GM23338 (cell line): ENCODE measurements at places on chromosomes 3 and 15.

DNA sequence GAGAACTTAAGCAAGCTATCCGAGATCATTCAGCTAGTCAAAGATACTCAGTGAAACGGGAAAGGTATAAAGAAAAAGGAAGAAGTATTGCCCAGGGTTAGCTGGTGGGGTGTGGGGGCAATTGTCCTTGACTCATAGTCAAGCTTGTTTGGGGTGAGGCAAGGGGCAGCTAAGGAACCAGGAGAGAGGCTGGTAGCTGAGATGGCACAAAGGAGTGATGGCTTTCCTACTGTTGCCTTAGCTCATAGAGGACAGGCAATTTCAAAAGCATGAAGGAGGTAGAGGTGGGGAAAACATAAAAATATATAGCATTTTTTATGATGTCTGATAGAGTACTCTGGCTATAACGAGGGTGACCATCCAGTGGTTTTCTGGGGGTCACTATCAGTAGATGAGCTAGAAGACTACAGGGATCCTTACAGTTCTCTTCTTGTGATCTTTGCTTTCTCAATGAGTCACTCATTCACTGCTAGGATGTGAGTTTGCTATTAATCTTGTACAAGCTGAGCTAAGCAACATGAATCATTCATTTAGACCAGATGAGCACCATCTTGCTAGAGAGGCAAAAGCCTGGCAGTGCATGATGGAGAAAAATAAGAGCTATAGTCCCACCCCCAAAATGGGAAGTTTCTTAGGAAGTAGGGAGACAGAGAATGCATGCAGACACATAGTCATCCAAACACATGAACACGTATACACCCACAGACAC, 207.1 kb upstream of the PFN2 start:
- no peak for DNase-seq

GRCh38 chr3:188683032-188683521, 488.7 kb upstream of the TPRG1 start:
- DNase-seq = no peak

GRCh38 chr15:64747578-64747977, 27.8 kb downstream of the RBPMS2 start:
- no peak for DNase-seq

- no peak for DNase-seq
Observed at GRCh38 chr3:112001526-112001925, 2.8 kb downstream of the TAGLN3 start.

GRCh38 chr15:67146875-67147381, 81.5 kb downstream of the SMAD3 start:
- DNase-seq = peak; percentile 55

DNA sequence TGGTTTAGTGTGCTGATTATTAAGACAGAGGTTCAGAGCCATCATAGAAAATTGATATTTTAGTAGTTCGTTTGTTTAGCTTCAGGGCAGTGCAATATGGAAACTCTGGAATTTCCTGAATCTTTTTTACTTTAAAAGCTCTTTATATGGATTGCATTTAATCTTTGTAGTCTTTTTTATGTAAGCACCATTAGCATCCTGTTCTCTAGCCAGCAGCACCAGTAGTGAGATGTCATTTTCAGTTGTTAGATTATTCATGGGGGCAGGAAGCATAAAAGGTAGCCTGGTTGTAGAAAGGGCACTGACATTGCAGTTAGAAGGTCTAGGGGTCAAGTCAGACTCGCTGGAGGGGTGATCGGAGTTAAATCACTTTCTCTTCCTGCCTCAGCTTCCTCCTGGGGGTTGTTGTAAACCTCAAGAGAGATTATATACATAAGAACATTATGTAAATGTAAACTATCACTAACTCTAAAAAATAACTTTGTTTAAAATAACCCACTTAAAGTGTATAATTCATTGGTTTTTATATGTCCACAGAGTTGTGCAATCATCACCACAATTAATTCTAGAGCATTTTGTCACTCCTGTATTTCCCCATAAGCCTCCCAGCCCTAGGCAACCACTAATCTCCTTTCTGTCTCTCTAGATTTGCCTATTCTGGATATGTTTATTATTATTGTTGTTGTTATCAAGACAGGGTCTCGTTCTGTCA, 31.4 kb upstream of the ITPKA start:
- DNase-seq = no peak

DNA sequence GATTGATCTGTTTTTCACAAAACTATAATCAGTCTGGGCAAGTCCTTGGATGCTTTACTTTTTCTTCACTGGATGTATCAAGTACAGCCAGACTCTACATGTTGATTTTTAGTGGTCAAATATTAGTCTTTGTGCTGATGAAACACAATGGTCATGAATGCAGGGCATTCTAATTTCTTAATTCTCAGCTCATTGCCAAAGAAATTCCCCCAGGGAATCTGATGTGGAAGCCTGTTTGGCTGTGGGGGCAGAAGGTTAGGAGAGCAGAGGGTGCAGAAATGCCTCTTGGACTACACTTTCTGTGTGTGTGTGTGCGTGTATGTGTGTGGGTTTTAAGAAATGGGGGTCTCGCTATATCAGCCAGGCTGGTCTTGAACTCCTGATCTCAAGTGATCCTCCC, 48.7 kb upstream of the HACD2 start:
- no peak for DNase-seq

- DNase-seq = no peak
Observed at GRCh38 chr3:51928438-51928837, 13.3 kb downstream of the RRP9 start.

DNA sequence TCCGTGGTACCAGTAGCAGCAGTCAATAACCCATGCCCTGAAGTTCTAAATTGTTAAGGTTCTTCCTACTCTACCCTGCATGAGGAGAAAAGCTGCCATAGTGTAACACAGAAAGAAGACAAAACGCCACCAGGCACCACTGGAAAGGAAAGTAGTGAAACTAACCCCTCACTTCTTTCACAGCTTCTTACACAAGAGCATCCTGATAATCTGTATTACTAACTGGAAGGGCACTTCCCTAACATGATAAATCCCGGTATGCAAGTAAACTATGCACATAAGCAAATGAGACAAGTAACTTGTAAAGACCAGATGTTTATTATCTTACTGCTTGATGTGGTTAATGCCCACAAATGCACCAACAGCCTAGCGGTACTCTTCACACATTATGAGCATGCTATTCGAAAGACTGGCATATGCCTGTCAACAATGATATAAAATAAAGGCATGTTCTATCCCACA, 141.3 kb downstream of the ADAM10 start:
- no peak for DNase-seq

- DNase-seq = no peak
Observed at GRCh38 chr15:98524838-98525660, 123.3 kb upstream of the IGF1R start.

- DNase-seq = no peak
Observed at GRCh38 chr3:149609595-149609994, 48.2 kb downstream of the WWTR1 start.

- no peak for DNase-seq
Observed at GRCh38 chr3:155895379-155895900, 25.0 kb downstream of the GMPS start.

DNA sequence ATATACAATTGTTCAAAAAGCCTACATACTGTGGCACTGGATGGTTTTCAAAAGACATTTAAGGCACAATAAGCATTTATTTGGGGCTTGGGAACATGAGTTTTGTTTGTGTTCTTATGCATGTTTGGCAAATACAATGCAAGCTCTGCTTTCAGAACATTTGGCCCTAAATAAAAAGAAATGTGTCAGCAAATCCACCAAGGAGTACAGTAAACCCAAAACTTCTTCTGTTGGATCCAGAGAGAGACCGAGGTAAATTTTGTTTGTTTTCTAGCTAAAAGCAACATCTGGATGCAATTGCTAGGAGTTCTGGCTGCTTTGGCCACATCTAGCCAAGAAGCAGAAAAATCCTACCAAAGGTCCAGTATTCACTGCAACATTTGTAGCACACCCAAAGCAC, 168.8 kb downstream of the DCLK3 start:
- no peak for DNase-seq

GRCh38 chr3:99772671-99773070, 45.0 kb upstream of the CMSS1 start:
- DNase-seq = no peak

DNA sequence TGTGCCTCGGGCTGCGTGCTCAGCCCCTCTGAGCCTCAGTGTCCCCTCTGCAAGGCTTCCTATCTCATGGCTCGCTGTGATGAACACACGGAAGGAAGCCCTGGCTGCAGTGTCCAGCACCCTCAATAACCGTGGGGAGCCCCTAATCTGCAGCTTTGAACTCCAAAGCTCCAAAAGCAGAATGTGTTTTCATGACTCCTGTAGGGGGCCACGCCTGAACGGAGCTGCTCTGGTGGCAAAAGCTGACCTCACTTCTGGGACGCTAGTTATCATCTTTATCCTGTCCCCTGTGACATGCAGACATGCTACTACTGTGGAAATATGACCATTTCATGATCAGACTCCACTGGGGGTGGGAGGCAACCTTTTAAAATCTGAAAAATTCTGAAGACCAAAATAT, 98.8 kb downstream of the SEC22A start:
- no peak for DNase-seq

GRCh38 chr3:30011237-30011803, 595.1 kb upstream of the TGFBR2 start:
- no peak for DNase-seq

DNA sequence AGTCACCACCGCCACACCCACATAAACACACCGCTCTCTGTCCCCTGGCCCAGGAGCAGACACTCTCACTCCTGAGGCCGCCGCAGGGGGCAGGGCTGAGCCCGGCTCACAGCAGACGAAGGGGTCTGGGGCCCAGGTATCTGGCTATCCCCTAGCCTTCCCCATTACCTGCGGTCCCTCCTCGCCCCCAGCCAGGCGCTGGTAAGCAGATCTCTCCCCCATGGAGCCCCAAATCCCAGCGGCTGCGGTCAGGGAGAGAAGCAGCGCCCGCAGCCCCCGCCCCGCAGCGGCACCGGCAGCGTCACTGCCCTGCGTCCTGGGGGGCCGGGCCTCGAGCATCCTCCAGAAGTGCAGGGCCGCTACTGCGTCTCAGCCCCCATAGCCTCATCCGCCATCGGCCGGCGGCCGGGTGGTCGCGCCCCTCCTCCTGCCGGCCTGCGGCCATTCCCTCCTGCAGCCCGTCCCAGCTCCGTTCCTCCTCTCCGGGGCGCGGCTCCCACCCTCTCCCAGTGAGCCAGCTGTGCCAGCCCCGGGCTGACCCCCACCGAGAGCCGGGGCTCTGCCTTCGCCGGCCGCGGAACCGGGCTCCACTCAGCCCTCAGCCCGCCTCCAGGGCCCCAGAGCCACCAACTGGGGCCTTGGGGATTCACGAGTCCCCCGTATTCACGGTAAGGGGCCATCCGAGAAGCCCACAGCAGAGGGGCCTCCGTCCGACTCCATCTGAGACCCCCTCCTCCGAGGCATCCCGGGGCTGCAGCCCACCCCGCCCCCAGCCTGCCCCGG, 13.1 kb downstream of the TNK2 start:
- DNase-seq = peak; percentile 60

GRCh38 chr15:63086271-63086670, 35.4 kb upstream of the LACTB start:
- DNase-seq = no peak

DNA sequence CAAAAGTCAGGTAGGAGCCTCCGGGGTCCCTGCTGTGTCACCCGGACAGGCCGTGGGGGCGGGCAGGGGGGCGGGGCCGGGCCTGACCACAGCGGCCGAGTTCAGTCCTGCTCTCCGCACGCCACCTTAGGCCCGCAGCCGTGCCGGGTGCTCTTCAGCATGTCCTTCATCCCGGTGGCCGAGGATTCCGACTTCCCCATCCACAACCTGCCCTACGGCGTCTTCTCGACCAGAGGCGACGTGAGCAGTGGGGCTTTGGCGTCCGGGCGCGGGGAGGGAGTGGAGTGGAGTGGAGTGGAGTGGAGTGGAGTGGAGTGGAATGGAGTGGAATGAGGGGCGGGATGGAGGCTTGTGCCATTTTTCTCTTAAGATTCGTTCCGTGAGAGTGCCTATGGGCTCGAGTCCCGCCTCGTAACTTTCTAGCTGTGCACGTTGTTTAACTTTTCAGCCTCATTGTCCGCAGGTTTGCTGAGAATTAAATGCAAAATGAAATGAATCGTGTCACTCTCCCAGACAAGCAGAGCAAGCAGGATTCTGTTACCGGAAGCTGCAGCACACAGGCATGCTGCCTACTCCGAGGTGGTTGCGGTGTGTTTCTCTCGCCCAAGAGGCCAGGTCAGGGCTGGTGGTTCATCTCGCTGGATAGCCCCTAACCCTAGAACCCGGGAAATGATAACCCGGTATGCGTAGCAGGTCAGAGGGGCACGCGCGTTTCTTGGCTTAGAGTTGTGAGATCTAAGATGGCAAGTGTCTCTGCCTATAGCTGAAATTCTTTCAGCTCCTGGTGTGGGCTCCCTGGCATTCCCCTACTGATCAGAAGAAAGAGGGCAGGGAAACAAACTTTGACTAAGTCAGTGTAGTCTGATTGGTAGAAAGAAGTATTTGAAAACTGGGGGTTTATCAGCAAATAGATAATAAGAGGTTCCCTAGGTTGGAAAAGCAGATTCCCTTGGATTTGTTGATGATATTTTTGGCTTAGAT, at the start of gene FAH:
FAH (plus strand) TSS at position 104 of the 981 bp plus-strand sequence; CDS start at position 160, 56 bp downstream.
- peak; percentile 48 for DNase-seq

DNA sequence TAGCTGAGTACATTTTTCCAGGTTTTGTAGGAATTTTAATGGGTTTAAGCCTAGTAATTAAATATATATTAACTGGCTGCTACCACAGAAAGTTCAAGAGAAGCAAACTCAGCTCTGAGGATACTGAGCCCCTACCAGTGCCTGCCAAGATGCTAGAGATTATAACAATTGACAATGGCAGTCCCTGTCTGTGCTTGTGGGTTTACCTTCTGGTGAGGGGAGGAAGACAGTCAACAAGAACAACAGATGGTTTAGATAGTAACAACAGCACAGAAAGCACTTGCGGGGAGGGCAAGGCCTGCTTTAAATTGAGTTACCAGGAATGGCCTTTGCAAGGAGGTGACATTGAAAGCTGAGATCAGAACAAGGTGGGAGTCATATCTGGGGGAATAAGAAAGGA, 56.6 kb upstream of the ARHGEF3 start:
- no peak for DNase-seq

- no peak for DNase-seq
Observed at GRCh38 chr3:16071206-16071605, 103.3 kb upstream of the GALNT15 start.

DNA sequence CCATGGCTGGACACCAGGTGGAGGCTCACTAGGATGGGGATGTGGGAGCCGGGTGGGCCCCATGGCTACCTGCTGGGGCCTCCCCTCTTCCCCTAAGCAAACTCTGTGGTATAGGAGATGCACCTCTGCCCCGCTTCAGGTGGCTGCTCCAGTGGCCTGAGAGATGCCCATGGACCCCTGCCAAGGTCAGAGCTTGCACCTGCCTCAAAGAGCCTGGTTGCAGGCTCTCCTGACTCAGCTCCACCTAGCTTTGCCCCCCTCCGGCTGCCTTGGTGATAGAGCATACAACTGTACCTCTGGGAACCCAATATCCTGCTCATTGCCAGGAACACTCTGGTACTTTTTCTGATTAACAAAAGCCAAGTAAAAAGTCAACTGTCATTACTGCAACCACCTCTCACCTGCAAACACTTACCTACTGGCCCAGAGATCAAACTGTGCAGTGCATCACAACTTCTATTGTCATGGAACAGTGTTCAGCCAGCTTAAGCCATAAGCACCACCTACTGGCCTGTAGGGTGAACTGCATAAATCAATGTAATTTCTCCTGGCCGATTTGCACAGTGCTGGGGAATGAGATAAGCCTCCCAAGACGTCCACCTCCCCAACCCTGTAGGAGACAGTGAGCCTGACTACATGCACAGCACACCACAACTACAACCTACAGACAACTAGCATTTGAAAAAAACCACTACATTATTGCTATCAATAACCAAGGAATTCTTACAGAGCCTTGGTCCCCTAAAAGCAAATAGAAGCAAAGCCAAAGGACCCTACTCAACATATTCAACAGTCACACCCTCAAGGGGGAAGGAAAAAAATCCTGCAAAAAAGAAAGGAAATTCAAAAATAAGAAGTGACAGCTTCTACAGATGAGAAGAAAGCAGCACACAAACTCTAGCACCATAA, 352.4 kb upstream of the ARHGEF26 start:
- peak; percentile 81 for DNase-seq
